ENCODE measurements at places on chromosomes 7 and 10.

DNA sequence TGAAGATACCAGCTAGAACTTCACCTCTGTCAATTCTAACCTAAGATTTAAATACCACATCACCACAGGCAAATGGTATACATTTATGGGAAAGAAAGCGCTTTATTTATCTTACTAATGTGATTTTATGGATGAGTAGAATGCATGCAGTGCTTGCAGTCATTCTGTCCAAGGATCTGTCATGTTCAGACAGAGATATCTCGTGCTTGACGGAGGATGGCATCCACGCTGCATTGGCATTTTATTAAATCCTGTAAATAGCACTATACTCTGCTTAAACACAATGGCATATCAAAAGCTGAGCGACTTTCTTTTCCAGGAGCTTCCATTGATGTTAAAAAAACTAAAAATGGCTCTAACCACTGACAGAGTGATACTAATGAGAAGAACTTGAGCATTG is 133.7 kb upstream of the CAV2 start:
- no peak for DNase-seq

DNA sequence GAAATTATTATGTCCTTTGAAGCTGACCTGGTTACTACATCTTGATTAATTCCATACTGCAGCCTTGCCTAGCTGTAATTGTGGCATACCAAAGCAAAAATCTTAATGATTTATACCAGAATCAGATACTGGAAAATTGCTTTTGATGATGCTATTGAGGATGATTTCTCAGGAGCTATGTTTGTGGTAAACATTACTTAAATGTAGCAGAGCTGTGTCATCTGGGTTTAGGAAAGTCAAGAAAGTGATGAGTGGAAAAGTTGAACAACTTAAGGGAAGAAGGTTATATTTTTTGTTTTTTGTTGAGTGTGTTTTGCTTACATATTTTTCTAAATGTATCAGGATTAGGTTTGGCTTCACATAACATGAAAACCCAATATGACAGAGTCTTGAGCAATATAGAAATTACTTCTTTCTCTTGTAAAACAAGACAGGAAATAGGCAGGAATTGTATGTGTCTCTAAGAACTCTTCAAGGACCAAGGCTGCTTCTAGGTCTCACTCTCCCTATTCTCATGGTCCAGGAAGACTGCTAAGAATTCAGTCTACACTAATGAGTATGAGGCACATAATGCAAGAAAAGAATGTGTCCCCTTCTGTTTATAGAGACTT is 87.6 kb upstream of the MTPN start:
- no peak for DNase-seq

GRCh38 chr7:41809940-41810576 is 107.2 kb upstream of the INHBA start:
- no peak for DNase-seq

DNA sequence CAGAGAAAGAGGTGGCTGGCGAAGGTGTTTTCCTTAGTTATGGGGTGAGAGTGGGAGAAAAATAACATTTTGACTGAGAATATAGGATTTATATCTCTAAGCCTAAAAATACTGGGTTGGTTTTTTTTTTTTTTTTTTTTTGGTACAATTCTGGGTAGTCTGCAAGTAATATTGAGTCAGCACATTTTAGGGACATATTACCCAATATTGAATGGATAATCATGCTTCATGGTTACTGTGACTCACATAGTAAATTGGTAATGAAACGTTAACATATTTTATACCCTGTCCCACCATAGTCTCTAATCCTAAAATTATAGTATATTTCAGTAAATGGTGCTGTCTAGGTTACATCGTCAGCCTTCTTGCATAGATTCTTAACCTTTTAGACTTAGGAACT is 91.4 kb downstream of the TPST1 start:
- DNase-seq, result no peak

DNA sequence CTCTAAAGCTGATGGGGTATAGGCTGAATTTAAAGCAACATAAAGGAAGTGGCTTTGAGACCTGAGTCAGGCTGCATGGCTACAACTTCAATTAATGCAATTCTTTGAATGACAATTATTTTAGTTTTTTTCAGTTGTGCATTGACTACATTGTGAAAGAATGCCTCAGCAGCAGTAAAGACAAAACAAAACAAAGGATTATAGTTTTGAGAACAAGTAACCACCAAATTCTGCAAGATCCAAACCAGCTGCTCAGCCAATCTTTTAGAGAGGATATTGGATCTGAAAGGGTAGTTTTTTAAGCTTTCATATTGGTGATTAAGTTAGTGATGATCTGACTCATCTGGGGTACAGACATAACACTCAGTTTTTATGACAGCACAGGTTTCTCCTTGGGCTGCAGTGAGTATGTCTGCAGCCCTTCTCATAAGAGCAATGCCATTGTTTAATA is 40.6 kb upstream of the ABCA13 start:
- no peak for DNase-seq

- DNase-seq, result peak; percentile 46
Measured at GRCh38 chr7:15326044-15326644, 235.7 kb downstream of the AGMO start.

GRCh38 chr7:146926841-146927240 is 810.2 kb downstream of the CNTNAP2 start:
- DNase-seq, result no peak

All from hippocampal formation (tissue), 2 donors.